ENCODE measurements at places on chromosomes 1 and 21. TPM values are rescaled to one million over a fixed set of nuclear protein-coding genes. Genes with fewer than 3 reads are reported as not detected.

The ARPC5 gene
- total RNA-seq: 226 TPM

The EPHA8 gene
- total RNA-seq: not detected

The CLCA4 gene
- total RNA-seq: not detected

The CENPS gene
- 10.0 TPM for total RNA-seq

The SRGAP2 gene
- total RNA-seq: 34.4 TPM

The S100A3 gene
- 55.5 TPM for total RNA-seq

The CREB3L4 gene
- total RNA-seq: 6.9 TPM

The KCNE1 gene
- not detected for total RNA-seq

The RIMKLA gene
- not detected for total RNA-seq

The TNFSF18 gene
- total RNA-seq: 0.90 TPM

The SLC45A1 gene
- 4.2 TPM for total RNA-seq

The LIPI gene
- total RNA-seq: not detected

The MMP23B gene
- total RNA-seq: 0.38 TPM

The HSD11B1 gene
- total RNA-seq: not detected

The RUSC1 gene
- 43.3 TPM for total RNA-seq

The FCER1G gene
- 0.86 TPM for total RNA-seq

The ASCL5 gene
- total RNA-seq: not detected

The SWT1 gene
- total RNA-seq: 4.2 TPM

The NCMAP gene
- not detected for total RNA-seq

The RYR2 gene
- total RNA-seq: 0.06 TPM

The OR2L13 gene
- total RNA-seq: not detected

The SHCBP1L gene
- not detected for total RNA-seq

The CCDC185 gene
- total RNA-seq: not detected

The SSR2 gene
- 351 TPM for total RNA-seq

The ZBTB8A gene
- total RNA-seq: 5.7 TPM

The C1orf141 gene
- total RNA-seq: not detected

The TFF2 gene
- not detected for total RNA-seq

The OR2AK2 gene
- not detected for total RNA-seq

The RAVER2 gene
- total RNA-seq: 0.29 TPM

The P3R3URF gene
- not detected for total RNA-seq

The FLAD1 gene
- total RNA-seq: 30.9 TPM

The MEGF6 gene
- total RNA-seq: 0.26 TPM

The NBPF4 gene
- not detected for total RNA-seq

The SMPDL3B gene
- total RNA-seq: not detected

The LCE3E gene
- total RNA-seq: not detected

The TBX15 gene
- total RNA-seq: 14.1 TPM

The BARHL2 gene
- not detected for total RNA-seq

The PLA2G2A gene
- not detected for total RNA-seq

The PEA15 gene
- 200 TPM for total RNA-seq

The RNU1-1 gene
- total RNA-seq: not detected

The CELSR2 gene
- 0.17 TPM for total RNA-seq

The TEKT2 gene
- total RNA-seq: not detected

The FMOD gene
- total RNA-seq: 3.0 TPM

The PAPPA2 gene
- total RNA-seq: 0.06 TPM

The UMODL1 gene
- total RNA-seq: not detected

The ACKR1 gene
- total RNA-seq: not detected

The BRDT gene
- not detected for total RNA-seq

The AQP10 gene
- not detected for total RNA-seq

The FOXD3 gene
- not detected for total RNA-seq

The SH2D2A gene
- total RNA-seq: not detected

The KIRREL1 gene
- total RNA-seq: 78.8 TPM

The TFF3 gene
- not detected for total RNA-seq

The COL8A2 gene
- 0.26 TPM for total RNA-seq
